ENCODE measurements at places on chromosomes 3 and 15.

- no peak for DNase-seq
These were observed 60.9 kb downstream of the PXYLP1 start for GRCh38 chr3:141292356-141293058.

DNA sequence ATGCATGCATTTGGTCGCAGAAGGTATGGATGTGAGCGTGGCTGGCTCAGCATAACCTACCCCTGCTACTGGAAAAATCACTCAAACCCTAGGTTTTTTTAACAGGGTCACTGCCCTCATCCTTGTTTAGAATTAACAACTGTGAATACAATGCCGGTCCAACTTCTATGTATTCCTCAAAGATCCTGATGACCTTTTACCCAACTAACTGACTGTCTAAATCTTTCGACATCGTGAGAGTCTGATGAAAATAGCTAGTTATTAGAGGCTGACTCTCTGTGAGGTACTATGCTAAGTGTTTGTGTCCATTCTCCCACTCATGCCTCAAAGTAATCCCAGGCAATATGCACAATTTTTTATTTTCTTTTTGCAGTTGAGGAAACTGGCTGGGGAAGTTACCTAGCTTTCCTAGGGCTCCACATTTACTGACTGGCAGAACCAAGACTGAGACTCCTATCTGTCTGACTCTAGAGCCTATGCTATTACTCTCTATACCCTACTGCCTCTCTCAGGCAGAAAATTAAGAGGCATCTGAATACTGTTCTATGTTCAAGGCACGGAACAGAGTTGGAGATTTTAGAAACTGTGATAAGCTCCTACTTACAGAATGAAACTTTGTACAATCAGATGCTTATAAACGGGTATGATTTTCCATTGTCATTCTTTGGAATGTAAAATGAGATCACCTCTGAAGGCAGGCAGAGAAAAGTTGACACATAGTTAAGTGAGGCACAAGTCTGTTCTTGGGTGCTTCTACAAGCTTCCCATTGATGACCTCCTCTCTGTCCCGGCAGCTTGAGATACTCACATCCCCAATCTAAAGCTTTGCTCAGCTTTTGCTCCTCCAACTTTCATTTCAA, 56.4 kb downstream of the FILIP1L start:
- DNase-seq: no peak

DNA sequence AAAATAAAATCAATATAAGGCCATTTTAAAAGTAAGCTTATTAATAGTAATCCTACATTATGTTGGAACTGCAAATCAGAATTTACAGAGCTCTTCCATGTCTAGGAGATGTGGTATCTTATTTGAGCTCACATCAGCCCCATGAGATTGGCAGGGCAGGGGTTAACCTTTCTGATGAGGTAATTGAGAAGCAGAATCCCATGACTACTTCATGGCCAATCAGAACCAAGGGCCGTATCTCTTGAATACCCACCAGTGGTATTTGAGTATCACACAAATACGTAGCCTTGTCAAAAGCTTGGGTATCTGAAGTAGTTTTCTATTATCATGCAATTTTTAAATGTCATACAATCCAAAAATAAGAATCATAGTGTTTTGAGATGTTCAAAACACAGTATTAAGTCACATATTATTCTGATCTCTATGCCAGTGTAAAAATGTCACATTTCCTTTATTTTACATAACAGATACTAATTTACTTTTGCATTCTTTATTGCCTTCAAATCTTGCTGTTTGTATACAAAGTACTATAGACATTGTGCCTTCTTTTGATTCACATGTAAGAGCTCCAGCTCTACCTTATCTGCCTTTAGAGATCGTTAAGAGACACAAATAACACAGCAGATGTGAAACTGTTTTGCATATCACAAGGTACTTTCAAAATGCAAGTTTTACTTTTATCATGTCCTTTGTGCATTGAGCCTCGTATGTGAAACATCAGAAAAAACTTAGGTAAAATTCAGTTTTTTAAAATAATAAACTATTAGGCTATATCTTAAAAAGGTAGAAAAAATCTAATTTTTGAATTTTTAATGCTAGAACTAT, 251.7 kb upstream of the GOLGA6L4 start:
- no peak for DNase-seq

DNA sequence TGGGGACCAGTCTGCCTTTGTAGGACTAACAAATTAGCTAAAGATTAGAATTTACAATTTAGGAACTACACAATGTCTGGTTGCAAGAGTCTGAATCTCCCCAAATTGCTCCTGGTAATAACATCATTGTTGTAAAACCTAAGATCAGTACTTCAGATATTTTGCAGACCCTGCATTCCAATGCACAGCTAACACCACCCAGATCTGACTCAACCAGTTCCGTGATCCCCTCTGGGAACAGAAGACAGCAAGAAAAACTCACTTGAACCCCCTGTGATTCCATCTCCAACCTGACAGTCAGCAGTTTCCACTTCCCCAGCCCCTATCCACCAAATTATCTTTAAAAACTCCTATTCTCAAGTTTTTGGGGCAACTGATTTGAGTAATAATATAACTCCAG, 201.9 kb upstream of the ARPP21 start:
- DNase-seq: no peak

DNA sequence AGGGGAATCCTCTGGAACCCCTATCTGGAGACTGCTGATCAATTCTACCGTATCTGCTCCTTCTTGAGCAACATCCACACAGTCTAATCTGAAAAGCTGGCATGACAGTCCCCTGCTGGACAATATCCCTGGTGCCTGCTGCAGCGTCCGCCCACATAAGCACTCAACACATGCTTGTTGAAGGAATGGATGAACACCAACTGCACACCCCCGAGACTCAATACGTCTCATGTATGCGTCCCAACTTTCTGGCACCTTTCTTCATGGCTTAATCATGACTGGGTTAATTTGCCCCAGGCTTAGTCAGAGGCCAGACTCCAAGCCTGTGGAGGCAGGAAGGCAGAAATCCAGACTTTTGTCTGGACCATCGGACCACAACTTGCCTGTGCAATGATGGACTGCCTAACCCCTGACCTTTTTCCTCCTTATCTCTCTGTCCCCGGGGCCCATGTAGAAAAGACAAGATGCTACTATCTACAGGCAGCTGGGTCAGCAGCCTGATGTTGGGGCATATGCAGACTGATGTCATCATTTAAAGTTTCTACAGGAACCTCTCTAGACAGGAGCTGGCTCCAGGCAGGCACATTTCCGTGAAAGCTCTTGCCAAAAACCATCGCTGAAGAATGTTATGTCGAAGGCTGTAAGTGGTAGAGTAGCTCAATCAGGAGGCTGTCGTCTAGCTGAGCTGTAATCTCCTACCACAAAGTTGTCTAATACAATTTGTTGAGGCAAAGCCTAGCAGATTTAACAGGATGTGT, 114.1 kb upstream of the TPM1 start:
- DNase-seq: no peak

DNA sequence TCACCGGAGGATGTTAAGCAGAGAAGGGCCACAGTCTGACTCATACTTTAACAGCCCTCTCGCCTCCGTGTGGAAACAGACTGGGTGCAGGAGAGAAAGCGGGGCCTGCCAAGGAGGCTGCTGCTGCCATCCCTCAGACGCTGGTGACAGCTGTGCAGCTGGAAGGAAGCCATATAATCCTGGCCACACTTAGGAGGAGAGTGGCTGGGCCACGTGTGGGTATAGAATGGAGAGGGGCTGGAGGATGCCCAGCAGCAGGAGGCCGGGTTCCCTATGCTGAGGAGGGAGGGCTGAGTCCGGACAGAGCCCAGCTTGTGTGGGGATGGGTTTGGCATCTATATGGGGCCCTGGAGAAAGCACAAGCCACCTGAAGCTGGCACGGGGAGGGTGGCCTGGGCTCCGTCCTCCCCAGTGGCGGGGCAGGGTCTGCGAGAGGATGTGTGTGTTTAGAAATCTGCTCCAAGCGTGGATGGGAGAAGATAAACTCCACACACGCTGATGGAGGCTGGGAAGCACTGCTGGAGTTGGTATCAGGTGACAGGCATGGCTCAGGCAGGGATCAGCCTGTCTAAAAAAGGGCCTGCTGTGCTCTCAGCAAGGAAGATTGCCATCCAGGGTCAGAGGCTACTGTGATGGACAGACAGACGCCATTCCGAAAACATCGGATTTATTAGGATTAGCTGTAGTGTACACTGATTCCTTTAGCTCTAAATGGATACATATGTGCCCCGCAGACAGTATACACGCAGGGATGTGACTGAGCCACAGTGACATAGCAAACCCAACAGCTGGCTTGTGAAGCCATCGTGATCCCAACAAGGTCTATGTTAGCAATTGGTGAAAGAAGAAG, 15.9 kb downstream of the ABTB1 start:
- no peak for DNase-seq

GRCh38 chr3:40524568-40525285, at the start of gene ZNF621:
ZNF621 (plus strand) TSS chr3:40524960; CDS start chr3:40525841, 881 bp downstream.
- DNase-seq: peak; percentile 72

- no peak for DNase-seq
These were observed 51.8 kb downstream of the TMEM108 start for GRCh38 chr3:133089906-133090485.

DNA sequence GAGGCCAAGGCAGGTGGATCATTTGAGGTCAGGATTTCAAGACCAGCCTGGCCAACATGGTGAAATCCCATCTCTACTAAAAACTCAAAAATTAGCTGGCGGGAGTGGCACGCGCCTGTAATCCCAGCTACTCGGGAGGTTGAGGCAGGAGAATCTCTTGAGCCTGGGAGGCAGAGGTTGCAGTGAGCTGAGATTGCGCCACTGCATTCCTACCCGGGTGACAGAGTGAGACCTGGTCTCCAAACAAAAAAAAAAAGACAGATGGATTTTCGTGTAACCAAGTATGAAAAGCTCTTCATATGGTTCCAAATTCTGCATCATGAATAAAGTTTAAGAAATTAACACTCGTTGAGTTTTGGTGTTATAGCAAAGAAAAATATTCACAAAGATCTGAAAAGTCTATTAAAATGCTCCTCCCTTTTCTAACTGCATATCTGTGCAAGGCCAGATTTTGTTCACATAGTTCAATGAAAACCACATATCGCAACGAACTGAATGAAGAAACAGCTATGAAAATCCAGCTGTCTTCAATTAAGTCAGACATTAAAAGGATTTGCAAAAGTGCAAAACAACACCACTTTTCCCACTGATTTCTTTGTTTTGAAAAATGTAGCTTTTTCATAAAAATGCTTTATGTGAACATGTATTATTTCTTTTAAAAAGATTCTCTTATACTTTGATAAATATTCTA, 23.8 kb upstream of the FBLN2 start:
- DNase-seq: no peak

DNA sequence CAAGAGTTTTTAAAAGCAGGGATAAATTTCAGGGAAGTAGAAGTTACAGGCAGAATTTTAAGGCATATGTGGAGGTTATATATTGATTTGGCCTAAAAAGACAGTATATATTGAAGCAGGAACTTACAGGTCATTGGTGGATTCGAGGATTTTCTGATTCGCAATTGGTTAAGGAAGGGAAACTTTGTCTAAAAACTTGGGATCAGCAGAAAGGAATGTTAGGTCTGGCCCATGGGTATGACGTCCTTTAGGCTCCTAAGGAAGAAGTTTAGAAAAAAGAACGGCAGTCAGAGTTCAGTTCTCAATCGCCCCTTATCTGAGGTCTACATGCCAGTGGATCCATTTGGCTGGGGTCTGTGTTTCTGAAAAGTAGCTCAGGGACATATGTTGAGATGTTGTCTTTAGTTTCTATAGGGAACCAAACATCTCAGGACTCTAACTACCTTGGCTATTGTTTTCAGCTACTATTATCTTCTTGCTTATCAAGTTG, 33.2 kb upstream of the ACP3 start:
- no peak for DNase-seq

DNA sequence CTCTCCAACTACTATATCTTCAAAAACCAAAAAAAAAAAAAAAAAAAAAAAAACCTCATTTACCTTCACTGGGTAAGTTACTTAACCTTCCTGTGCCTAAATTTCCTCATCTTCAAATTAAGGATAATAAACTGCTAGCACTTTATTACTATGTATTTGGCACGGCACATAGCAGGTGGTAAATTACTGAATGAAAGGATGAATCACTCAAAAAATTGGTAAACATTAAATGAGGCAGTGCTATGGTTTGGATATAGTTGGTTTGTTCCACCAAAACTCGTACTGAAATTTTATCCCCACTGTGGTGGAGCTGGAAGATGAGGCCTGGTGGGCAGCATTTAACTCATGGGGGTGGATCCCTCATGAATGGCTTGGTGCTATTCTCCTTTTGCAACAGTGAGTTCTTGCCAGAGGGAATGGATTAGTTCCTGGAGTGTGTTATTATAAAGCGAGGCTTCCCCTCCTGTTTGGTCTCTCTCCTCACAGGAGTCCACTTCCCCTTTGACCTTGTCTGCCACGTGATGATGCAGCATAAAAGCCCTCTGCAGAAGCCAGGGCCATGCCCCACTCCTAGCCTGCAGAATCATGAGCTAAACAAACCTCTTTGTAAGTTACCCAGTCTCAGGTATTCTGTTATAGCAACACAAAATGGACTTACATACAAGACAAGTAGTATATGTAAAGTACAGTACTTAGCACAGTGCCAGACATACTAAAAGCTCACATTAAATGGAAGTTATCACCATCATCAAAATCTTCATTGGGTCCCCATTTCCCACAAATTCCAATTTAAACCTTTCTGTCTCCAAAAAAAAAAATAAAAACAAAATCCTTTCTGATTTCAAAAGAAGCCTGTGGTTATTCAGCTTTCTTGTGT, 20.6 kb downstream of the DCUN1D1 start:
- peak; percentile 41 for DNase-seq

DNA sequence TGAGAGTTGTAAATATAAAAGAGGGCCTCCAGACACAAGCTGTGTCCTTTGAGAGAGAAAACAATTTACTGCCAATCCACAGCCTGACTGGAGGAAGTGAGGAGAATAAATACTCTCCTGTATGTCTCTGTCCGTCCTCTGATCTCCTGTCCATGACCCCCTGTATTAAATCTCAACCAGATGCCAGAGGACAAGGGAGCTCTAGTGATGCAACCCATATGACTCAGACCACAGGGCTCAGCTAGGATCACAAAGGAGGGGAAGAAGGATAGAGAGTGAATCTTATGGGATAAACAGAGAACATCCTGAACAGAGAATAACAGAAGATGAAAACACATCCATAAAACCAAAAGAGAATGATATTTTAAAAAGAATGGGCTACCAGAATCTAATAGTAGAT, 482.6 kb downstream of the PLOD2 start:
- DNase-seq: no peak

- DNase-seq: no peak
These were observed 77.1 kb downstream of the WDR76 start for GRCh38 chr15:43903864-43904290.

DNA sequence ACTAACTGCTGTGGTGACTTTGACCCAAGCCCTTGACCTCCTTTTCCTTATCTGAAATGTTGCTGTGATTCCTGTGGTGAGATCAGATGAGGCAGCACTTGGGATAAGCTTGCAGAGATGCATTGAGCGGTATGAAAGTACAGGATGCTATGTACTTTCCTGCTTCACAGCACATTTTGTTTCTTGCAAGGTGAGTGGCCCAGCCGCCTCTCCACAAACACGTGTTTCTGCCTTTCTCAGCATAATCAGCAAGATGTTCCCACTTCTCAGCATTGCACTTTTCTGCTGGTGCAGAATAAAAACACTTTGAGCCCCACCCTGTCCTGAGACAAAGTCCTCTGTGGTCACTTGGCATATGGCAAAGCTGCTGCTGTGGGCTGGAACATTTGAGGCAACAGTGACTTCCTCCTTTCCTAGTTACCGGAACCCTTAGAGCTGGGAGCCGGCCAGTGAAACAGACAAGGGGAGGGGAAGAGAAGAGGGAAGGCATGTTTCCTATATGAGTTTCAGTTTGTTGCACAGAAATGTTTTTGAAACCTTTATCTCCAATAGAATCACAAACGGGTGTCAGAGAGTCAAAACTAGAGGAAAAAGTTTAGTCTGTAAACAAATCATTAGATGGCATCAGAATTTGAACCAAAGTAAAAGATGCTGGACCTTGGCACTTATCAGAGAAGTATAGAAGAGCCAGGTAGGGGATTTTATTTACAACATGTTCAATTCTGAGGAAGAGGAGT, 5.0 kb downstream of the NUDT16 start:
- DNase-seq: peak; percentile 74
